Nucleus accumbens (tissue), 56 donors: ENCODE measurements at places on chromosomes 5 and 9.
A peak's percentile ranks its signal among the peaks of the same experiment; 100 is the strongest.

DNA sequence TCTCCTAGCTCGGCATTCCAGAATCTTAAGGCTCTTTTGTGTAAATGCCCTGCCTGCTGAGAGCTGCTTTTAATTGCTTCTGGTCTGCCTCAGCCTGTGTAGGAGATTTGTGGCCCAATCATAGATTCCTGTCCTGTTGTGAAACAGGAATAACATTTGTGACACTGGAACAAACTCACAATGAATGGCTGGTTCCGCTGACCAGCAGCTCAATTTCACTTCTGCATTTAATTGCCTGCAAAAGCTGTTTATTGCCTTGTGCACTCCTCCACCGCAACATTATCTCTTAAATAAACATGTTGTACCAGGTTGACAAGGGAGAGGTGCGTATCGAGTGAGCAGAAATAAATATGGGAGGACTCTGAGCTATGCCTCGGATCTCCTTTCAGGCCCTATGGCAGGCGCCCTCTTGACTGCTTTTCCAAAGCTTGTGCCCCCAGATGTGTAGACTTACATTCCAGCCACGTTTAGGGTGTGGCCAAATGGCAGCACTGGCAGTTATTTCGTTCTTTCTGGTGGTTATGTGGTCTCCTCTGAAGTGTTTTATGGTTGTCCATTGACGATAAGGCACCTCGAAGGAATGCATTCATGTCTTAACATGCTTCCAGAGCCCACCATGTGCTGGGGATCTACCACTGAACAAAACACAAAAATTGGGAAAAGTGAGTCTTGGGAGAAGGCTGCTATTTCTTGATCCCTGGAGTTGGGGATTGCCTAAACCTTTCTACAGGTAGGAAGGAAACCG, 58.1 kb downstream of the DMRT1 start:
- DNase-seq, result no peak

- DNase-seq, result no peak
These were observed 472.3 kb downstream of the PLK2 start for GRCh38 chr5:57987552-57987951.

- no peak for DNase-seq
These were observed 40.4 kb downstream of the CCL28 start for GRCh38 chr5:43371821-43372220.

- DNase-seq, result peak; percentile 42
These were observed 24.5 kb upstream of the MVB12B start for GRCh38 chr9:126301985-126302603.

- no peak for DNase-seq
These were observed 14.4 kb downstream of the SIT1 start for GRCh38 chr9:35636135-35636876.

- peak; percentile 32 for DNase-seq
These were observed 40.7 kb downstream of the SECISBP2 start for GRCh38 chr9:89358985-89359384.

DNA sequence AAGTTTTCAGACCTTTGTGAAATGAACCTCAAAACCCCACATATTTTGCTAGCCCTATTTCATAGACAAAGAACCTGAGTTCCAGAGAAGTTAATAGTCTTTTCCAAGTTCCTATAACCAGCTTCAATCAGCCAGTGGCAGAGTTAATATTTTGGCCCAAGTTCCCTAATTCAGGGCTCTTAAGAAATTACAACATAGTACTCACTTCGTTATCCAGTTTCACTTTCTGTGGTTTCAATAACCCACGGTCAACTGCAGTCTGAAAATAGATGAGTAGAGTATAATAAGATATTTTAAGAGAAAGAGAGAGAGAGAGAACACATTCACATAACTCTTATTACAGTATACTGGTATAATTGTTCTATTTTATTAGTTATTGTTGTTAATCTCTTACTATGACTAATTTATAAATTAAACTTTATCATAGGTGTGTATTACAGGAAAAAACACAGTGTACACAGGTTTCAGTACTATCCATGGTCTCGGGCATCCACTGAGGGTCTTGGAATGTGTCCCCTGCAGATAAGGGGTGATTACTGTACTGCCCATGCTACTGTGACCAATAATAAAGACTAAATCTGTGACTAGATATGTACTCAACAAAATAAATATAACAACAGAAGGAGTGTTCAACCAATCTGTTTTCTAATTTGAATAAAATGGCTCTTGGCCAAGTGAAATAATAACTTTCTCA, 9.3 kb upstream of the MYOT start:
- DNase-seq, result no peak

DNA sequence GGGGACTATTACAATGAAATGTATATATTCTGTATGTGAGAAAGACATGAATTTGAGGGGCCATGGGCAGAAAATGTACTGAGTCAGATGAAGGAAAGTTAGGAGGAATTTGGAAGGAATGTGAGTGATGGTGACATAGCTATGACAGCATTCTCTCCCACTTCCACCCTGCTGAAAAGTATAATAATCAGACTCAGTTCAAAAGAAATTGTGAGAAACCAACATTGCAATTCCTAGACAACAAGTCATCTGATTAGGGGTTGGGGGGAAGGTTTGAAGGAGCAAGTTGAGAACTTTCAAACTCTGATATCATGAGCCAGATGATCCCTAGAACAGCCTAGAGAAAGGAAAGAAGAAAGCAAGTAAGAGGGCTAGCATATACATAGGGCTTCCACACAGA, 370.6 kb downstream of the DMRTA1 start:
- no peak for DNase-seq

DNA sequence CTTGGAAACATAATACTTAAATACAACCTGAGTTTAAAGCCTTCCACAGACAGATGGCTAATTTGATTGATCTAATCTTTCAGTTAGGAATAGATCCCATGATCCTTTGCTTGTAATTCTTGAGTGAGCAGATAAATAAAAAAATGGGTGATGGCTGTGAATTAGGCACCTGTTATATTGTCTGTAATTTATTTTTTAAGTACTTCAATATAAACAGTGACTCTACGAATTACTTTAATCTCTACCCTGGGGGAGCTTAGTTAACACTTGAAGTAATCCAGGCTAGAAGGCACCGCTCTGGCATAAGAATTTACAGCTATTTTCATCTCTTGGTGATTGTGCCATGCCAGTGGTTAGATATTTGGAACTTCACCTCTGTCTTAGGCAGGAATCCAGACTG, 9.0 kb downstream of the EGFLAM start:
- no peak for DNase-seq

- DNase-seq, result no peak
These were observed 38.8 kb downstream of the PRELID2 start for GRCh38 chr5:145796318-145796717.

DNA sequence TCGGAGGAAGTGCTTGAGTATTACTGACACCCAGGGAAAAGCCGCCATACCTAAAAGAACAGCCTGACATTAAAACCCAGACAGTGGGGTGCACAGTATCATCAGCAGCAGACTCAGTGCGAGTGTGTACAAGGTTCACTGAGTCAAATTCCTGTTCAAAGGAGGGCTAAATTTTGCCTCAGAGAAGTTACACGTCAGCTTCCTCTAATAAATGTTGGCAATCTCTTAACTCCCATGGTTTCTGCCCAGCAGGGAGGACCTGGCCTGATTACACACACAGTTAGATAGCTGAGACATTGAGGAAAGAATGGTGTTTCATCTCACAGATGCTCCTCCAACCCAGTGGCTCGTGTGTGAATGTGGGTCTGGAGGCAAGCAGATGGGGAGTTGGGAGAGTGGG, 38.2 kb downstream of the NIPSNAP3B start:
- DNase-seq, result no peak

- DNase-seq, result peak; percentile 24
These were observed 85.7 kb upstream of the MELK start for GRCh38 chr9:36486933-36487481.

GRCh38 chr9:115997923-115998322, 155.7 kb upstream of the PAPPA start:
- DNase-seq, result no peak

- DNase-seq, result no peak
These were observed 9.0 kb downstream of the CREBRF start for GRCh38 chr5:173065155-173065554.

GRCh38 chr9:95266649-95267048, 50.9 kb downstream of the FANCC start:
- no peak for DNase-seq

GRCh38 chr9:37324691-37325490, 97.6 kb upstream of the GRHPR start:
- DNase-seq, result no peak

DNA sequence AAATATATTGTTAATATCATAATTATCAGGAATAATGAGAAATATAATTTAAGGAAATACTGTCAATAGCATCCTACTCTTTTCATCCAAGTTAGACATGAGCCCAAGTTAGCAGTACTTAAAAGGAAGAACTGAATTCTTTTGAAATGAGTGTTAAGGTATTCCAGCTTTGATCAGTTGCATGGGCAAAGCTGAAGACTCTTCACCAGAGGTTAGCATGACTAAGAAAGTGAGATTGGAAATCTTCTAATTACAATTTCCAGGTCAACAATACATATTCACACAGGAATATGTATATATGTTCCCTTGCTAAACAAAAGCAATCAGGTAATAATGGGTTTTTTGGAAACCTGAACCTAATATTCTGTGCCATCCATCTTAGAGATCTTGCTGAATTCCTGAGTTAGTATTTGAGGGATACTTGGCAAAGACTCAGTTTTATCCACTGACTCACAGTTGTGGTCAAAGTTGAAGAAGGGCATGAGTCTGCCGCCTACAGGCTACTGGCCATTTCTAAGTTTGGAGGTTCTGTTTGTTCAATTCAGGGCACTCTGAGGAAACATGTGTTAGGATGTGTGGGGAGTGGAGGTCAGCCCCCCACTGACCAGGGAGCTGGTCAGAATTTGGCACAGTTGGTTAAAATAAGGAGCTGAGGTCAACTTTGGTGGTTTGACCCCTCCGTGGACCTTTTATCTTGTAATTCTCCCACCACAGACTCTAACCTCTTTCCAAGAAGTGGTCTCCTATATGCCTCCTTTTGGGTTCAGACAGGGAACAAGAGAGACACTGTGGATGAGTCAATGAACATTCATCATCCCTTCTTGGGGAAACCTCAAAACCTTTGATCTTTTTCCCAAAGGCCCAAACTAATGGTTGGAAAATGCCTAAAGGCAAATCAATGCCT, 118.3 kb downstream of the PIK3R1 start:
- DNase-seq, result no peak

DNA sequence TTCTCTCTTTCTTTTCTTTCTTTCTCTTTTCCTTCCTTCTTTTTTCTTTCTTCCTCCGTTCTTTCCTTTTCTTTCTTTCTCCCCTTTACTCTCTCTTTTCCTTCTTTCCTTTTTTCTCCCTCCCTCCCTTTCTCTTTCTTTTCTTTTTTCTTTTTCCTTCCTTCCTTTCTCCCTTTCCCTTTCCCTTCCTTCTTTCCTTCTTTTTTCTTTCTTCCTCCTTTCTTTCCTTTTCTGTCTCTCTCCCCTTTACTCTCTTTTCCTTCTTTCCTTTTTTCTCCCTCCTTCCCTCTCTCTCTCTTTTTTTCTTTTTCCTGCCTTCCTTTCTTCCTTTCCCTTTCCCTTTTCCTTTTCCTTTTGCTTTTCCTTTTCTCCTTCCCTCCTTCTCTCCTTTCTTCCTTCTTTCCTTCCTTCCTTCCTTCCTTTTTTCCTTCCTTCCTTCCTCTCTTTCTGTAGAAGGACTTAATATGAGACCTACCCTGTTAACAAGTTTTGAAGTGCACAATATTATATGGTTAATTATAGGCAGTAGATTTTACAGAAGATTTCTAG, 142.7 kb upstream of the CD180 start:
- DNase-seq, result no peak
